Thymus (tissue), 14 donors: ENCODE measurements at places on chromosomes 4 and X.

GRCh38 chrX:41377624-41378023 lies 43.7 kb downstream of the DDX3X start:
- no peak overlapping the region for H3K4me3 ChIP-seq
- H3K4me1 ChIP-seq: peaks cover 6% of the 10 kb centered on the region
- H3K27me3 ChIP-seq: no peaks in the 10 kb centered on the region

GRCh38 chr4:105458001-105458400 lies 15.9 kb downstream of the PPA2 start:
- no peaks in the 10 kb centered on the region for H3K4me1 ChIP-seq
- no peak for DNase-seq
- H3K36me3 ChIP-seq: peaks cover 6% of the 10 kb centered on the region
- H3K4me3 ChIP-seq: no peak overlapping the region

GRCh38 chr4:16239086-16239485 lies 12.8 kb upstream of the TAPT1 start:
- no peaks in the 10 kb centered on the region for H3K4me1 ChIP-seq
- DNase-seq: no peak
- H3K27me3 ChIP-seq: no peaks in the 10 kb centered on the region
- H3K4me3 ChIP-seq: no peak overlapping the region
- no peak overlapping the region for H3K27ac ChIP-seq

DNA sequence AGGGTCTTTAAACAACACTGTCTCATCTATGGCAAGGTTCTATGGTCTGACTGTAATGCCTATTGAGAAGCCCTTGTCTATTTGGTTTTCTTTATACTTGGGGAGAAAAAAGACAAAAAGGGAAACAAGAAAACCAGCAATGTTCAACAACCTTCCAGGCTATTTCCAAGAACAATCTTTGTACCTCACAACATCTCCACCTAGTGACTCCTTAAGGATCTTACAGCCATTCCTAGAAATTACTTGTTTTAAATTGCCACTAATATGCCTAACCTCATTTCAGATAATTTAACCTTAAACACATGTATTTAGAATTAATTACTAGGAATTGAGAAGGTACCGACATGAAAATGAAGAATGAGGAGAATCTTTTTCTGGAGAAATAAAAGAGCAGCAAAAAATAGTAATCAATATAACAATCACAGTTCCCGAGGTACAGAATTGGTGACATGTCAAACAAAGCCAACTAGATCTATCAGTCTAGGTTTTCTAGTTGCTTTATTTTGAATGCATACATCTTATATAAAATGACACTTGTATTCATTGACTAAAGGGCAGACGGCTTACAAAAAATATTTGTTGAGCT lies 1.6 kb upstream of the RBM46 start:
- H3K27me3 ChIP-seq: peaks cover 4% of the 10 kb centered on the region
- H3K36me3 ChIP-seq: no peaks in the 10 kb centered on the region
- no peak overlapping the region for H3K27ac ChIP-seq
- H3K4me1 ChIP-seq: no peaks in the 10 kb centered on the region
- H3K4me3 ChIP-seq: no peak overlapping the region

GRCh38 chr4:3041192-3042142 lies 32.9 kb downstream of the HTT-AS start:
- H3K4me1 ChIP-seq: peaks cover 10% of the 10 kb centered on the region
- no peak for DNase-seq
- H3K4me3 ChIP-seq: no peak overlapping the region
- H3K27ac ChIP-seq: peak overlapping the region; percentile 70

DNA sequence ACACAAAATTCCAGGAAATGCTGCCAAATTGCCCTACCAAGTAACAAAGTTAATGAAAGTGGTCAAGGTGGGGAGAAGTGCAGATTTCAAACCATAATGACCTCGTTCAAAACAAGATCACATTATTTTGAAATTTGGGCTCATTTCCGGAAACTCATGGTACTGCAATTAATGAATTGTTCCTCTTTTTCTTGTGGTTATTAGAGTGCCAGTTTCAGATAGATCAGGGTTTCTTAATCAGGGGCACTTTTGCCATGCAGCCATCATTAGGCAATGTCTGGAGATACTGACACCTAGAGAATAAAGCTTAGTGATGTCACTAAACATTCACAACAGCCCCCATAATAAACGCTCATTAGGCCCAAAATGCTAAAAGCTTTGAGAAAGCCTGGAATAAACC lies 381.5 kb upstream of the GALNT7 start:
- no peak overlapping the region for H3K27ac ChIP-seq
- no peak overlapping the region for H3K4me3 ChIP-seq
- H3K27me3 ChIP-seq: no peaks in the 10 kb centered on the region
- no peaks in the 10 kb centered on the region for H3K4me1 ChIP-seq
- no peaks in the 10 kb centered on the region for H3K36me3 ChIP-seq
- no peak for DNase-seq

DNA sequence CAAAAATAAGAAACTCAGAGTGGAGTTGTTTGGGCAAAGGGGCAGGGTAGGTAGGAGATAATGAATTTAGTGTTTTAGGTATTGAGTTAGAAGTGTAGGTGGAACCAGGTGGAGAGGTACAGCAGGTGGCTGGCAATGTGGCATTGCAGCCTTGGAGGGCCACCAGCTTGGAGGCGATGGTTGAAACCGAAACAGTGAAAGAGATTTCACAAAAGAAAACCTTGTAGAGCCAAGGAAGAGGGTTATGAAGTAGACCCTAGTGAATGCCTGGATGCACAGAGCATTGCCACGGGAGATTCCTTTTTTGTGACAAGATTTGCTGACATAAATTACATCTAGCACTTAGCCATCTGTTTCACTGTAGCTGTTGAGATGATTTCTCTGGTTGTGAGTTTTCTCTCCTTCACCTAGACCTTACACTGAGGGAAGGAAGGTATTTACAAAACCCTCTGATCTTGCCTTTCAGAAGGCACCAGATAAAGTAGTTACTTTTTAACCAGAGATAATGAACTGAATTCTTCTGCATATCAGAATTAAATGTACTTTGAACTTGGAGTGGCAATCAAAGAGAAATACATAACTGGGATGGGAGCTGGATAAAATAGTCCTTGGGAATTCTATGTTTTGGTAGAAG lies 104.1 kb upstream of the CASK start:
- H3K4me1 ChIP-seq: no peaks in the 10 kb centered on the region
- DNase-seq: no peak
- no peaks in the 10 kb centered on the region for H3K36me3 ChIP-seq
- H3K27ac ChIP-seq: no peak overlapping the region

GRCh38 chr4:82429728-82430192 lies 502 bp downstream of the HNRNPDL start:
- no peaks in the 10 kb centered on the region for H3K27me3 ChIP-seq
- peaks cover 14% of the 10 kb centered on the region for H3K4me1 ChIP-seq
- peak; percentile 80 for DNase-seq
- peak overlapping the region; percentile 99 for H3K27ac ChIP-seq
- H3K36me3 ChIP-seq: peaks cover 38% of the 10 kb centered on the region

GRCh38 chr4:138869165-138869564 lies 146.4 kb upstream of the NOCT start:
- H3K4me3 ChIP-seq: no peak overlapping the region
- no peak overlapping the region for H3K27ac ChIP-seq
- no peak for DNase-seq
- peaks cover 3% of the 10 kb centered on the region for H3K4me1 ChIP-seq

DNA sequence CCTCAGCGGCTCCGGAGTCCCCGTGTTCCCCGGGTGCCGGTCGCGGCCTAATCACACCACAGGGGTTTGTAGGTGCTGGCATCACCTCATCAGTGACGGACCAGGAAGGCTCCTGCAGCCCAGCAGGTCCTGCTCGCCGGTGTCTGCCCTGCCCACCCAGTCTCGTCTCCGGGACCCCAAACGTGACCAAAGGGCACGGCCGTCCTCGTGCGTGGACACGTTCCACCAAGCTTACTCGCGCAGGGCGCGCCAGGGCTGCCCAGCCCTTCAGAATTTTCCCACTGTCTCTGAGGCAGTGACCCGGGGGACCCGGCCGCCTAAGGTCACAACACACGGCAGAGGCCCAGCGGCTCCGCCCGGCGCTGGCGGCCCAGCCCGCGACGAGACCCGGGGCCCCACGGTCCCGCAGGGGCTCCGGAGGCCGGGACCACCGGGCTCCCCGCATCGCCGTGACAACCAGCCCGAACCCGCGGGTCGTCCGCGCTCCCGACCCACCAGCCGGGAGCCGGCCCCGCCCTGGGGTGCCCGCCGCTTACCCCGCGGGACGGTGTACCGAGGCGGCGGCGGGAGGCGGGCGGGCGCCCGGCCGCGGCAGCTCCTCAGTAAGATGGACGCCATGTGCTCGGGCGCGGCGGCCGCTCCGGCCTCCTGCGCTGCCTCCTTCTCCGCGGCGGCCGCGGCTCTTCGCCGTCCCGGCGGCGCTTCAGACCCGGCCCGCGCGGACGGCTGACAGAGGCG lies 454 bp downstream of the LETM1 start:
- H3K36me3 ChIP-seq: peaks cover 17% of the 10 kb centered on the region
- peaks cover 73% of the 10 kb centered on the region for H3K4me1 ChIP-seq
- no peak for DNase-seq

DNA sequence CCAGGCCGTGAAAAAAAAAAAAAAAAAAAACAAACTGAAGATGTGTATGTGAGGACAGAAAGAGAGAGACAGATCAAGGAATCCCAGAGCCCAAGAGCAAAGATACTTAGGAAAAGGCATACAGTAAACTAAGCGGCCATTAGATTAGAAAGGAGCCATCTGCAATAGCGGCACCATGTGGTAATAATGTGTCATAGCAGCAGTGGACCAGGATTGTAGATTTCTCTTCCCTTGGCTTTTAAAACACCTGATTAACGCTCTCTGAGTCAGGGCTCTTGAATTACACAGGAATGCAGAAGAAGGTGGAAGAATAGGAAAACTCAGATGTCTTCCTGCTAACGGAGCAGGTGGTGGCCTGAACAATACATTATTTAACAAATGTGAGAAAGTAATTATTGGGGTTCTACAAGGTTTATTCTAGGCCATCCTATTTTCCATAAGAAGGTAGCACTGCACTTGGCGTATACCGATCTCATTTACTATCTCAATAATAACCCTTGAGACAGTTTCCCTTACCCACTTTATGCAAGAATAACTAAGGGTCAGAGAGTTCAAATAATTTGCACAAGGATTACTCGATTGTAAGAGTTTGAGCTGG lies 182.7 kb downstream of the KCNIP4 start:
- no peaks in the 10 kb centered on the region for H3K36me3 ChIP-seq
- H3K4me3 ChIP-seq: no peak overlapping the region
- H3K27me3 ChIP-seq: no peaks in the 10 kb centered on the region
- no peak overlapping the region for H3K27ac ChIP-seq
- no peaks in the 10 kb centered on the region for H3K4me1 ChIP-seq

- peaks cover 4% of the 10 kb centered on the region for H3K4me1 ChIP-seq
- DNase-seq: no peak
- H3K27ac ChIP-seq: no peak overlapping the region
- H3K36me3 ChIP-seq: no peaks in the 10 kb centered on the region
- H3K4me3 ChIP-seq: no peak overlapping the region
Observed at GRCh38 chr4:82784681-82785610, 13.7 kb downstream of the SCD5 start.

DNA sequence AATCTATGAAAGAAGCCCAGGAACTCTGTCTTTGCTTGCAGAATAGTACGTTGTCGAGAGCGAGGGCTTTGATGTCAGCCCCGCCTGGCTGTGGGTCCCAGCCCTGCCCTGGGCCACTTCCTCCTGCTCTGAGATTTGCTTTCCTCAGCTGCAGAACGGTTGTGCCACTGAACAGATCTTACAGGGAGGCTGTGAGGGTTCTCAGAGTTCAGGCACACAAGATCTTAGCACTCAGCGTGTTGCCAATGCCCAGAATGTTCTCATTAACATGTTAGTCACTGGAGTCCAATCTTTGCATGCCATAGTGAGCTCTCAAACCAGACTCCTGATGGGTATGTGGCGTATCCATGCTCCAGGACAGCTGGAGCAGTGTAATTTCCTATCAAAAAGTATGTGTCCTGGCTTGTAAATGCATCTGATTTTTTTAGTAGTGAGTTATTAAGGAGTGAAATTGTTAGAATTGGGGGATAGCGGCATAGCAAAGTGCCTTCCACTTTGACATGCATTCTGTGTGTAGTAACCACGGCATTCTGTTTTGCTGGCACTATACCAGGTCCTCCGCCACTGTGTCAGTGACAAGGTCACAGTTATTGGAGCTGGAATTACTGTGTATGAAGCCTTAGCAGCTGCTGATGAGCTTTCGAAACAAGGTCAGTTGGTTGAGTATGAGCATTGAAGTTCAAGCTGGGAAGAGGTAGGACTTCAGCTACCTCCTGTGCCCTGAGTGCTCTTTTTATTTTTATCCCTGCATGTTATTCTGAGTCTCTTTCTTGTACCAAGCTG lies 31.6 kb downstream of the TKTL1 start:
- DNase-seq: peak; percentile 29
- H3K36me3 ChIP-seq: no peaks in the 10 kb centered on the region
- H3K27me3 ChIP-seq: no peaks in the 10 kb centered on the region
- H3K27ac ChIP-seq: peak overlapping the region; percentile 28

DNA sequence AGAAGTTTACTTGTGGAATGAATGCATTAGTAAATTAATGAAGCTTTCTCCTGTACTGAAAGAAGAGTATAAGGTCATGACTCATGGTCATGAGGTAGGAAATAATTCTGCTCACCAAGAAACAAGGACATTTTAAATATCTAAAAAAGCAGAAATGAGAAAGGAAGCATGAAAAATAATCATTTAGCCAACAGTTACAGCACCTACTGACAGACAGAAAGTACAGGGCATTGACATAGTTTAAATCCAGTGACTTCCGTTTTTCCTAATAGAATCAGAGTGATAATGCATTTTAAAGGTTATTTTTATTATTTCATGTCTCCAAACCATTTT lies 30.5 kb upstream of the ACSL1 start:
- no peak for DNase-seq
- H3K4me3 ChIP-seq: no peak overlapping the region
- H3K4me1 ChIP-seq: peaks cover 10% of the 10 kb centered on the region
- no peaks in the 10 kb centered on the region for H3K36me3 ChIP-seq
- no peak overlapping the region for H3K27ac ChIP-seq

DNA sequence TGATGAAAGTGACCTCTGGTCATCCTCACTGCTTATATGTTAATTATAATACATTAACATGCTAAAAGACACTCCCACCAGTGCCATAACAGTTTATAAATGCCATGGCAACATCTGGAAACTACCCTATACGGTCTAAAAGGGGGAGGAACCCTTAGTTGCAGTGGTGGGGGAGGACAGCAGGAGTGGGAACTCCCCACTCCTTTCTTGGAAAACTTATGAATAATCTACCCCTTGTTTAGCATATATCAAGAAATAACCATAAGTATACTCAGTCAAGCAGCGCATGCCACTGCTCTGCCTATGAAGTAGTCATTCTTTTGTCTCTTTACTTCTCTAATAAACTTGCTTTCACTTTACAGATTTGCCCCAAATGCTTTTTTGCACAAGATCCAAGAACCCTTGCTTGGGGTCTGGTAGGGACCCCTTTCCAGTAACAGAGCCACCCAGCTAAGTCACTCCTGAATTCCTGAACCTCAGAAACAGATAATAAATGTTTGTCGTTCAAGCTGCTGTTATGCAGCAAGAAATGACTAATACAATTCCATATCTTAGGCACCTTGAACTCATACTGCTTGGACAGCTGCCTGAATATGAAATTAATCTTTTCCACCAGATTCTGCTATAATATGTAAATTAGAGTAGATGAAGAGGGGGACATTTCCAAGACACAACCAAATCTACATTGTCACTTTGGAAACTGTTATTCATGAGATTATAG lies 14.4 kb upstream of the REPS2 start:
- H3K27ac ChIP-seq: no peak overlapping the region
- H3K4me1 ChIP-seq: no peaks in the 10 kb centered on the region
- no peaks in the 10 kb centered on the region for H3K27me3 ChIP-seq
- H3K36me3 ChIP-seq: no peaks in the 10 kb centered on the region
- H3K4me3 ChIP-seq: no peak overlapping the region
- no peak for DNase-seq

GRCh38 chr4:62709618-62710252 lies 1509.6 kb downstream of the ADGRL3 start:
- H3K4me1 ChIP-seq: no peaks in the 10 kb centered on the region
- no peaks in the 10 kb centered on the region for H3K36me3 ChIP-seq
- no peaks in the 10 kb centered on the region for H3K27me3 ChIP-seq
- DNase-seq: no peak
- H3K4me3 ChIP-seq: no peak overlapping the region
